ENCODE measurements at places on chromosomes 1 and 21.

- no peak for DNase-seq
Measured at GRCh38 chr1:47712596-47713299, 274.9 kb downstream of the FOXD2 start.

- no peak for DNase-seq
Measured at GRCh38 chr1:157287462-157287861, 149.3 kb upstream of the ETV3 start.

DNA sequence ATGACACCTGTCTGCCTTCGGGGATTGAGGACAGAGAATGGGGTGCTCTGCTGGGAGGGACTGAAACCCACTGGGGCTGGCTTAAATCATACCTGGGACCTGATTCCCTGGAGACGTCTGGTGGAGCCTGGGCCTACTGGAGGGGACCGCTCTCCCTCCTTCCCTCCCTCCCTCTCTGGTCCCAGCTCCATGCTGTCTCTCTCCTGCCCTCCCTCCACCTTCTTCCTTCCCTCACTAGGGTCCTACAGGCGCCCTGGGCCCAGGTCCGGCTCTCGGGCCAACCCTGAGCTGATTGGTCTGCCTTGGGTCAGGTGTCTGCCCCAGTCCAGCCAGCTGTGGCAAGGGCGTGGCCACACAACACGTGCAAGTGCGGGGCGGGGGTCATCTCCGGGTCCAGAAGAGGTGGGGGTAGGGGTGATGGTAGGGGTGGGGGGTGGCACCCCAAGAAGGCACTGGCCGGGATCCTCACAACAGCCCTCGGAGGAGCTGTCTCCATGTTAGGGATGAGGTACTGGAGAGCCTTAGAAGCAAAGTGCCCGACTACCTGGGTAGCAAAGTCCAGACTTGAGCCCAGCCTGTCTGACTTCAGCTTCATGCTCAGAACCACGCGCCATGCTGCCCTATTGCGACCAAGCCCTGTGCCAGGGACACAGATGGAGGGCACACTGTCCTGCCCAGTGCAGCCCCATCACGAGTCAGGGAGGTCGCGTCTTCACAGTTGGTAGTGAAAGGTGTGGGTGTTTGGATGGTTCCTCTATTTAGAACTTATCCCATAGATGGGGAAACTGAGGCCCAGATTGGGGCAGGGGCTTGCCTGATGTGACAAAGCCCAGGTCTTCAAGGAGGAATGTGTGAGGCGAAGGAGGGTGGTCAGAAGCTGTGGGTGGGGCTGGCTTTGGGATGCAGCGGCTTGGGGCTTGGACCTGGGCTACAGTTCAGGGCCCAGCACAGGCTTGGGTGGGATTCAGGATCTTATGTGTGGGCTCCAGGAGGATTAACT, 574.1 kb downstream of the PTPRU start:
- no peak for DNase-seq

- no peak for DNase-seq
Measured at GRCh38 chr1:205921570-205921909, 21.7 kb downstream of the SLC26A9 start.

GRCh38 chr1:17540255-17541001, 930 bp downstream of the ARHGEF10L start:
- DNase-seq: no peak

DNA sequence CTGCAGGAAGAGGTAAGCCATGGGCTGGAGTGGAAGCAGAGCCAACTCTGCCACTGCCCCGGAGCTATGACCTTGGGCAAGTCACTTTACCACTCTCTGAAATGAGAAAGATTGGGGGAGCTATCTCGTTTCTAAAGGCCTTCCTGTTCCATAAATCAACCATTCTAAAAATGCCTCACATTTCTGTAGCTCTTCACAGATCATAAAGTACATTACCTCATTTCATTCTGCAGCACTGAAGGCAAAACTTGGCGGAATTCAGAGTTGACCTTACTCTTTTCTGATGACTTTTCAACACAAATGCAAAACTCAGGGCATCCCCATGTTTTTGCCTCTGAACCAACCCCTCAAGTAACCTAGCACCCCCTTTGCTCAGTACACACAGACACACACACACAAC, 404.0 kb upstream of the NFIA start:
- no peak for DNase-seq

DNA sequence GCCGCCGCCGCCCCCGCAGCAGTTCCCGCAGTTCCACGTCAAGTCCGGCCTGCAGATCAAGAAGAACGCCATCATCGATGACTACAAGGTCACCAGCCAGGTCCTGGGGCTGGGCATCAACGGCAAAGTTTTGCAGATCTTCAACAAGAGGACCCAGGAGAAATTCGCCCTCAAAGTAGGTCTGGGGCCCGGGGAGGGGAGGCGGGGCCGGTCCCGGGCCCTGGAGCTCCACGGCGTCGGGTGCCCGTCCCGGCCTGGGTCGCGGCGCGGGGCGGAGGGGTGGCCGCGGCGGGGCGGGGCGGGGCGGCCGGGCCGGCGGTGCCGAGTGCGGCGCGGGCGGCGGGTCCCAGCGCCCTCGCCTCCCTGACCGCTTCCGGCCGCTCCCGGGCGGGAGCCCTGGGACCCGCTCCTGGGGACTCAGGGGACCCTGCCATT, 646 bp downstream of the MAPKAPK2 start:
- no peak for DNase-seq

Measured in transverse colon (tissue), 4 donors.